ENCODE measurements at places on chromosomes 1 and 21.

GRCh38 chr1:66374561-66375111, 159.3 kb upstream of the SGIP1 start:
- H3K27me3 ChIP-seq: no peaks in the 10 kb centered on the region
- H3K27ac ChIP-seq: no peak overlapping the region
- no peak for DNase-seq
- no peaks in the 10 kb centered on the region for H3K4me1 ChIP-seq
- H3K36me3 ChIP-seq: no peaks in the 10 kb centered on the region

DNA sequence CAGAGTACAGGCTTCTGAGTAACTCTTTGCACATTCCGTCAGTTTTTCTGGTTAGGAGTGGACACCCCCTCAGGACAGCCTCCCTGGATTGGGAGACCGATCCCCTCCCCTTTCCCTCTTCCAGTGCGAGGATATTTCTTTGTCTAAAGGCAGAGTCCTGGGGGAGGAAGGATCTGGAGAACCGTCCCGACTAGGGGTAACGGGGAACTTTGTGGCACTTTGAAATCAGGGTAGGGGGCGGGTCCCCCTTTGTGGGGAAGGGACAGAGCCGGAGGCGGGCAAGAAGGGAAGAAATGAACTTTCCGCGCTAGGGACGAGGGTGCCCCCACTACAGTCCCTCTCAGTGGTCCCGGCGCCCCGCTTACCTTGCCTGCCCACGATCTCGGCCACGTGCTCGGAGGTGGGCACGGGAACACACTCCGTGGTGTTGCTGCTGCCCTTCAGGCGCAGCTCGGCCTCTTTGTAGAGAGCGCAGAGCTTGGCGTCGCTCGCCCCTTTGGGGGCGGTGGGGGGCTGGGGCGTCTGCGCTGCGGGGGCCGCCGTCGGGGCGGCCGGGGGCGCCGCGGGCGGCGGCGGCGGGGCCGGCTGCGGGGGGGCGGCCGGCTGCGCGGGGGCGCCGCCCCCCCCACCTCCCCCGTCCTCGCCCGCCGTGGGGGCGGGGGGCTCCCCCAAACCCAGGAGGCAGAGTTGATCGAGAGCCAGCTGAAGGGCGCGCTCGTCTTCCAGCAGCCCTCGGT, 917 bp downstream of the MEX3A start:
- H3K36me3 ChIP-seq: no peaks in the 10 kb centered on the region
- no peak overlapping the region for H3K27ac ChIP-seq
- H3K4me3 ChIP-seq: peak overlapping the region; percentile 100
- peaks cover 10% of the 10 kb centered on the region for H3K4me1 ChIP-seq

GRCh38 chr1:8364528-8365442, 46.9 kb downstream of the SLC45A1 start:
- H3K4me1 ChIP-seq: no peaks in the 10 kb centered on the region
- H3K36me3 ChIP-seq: no peaks in the 10 kb centered on the region
- no peaks in the 10 kb centered on the region for H3K27me3 ChIP-seq

DNA sequence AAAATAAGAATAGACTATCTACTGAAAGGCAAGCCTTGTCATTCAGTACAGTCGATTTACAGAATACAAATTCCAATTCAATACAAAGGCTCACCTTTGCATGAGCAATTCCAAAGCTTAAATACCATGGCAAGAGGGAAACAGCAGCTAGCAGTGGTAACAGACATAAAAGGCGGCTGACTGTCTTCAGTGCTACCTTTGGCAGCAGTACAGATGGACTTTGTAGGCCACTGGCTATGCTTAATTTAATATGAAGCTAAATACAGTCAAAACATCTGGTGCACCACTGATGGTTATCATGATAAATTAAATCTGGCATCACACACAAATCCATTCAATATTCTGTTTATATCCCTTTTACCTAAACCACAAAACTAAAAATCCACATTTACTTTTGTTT, 62.4 kb downstream of the RERE start:
- no peak for DNase-seq
- no peaks in the 10 kb centered on the region for H3K27me3 ChIP-seq
- no peaks in the 10 kb centered on the region for H3K36me3 ChIP-seq
- no peaks in the 10 kb centered on the region for H3K4me1 ChIP-seq
- no peak overlapping the region for H3K4me3 ChIP-seq

GRCh38 chr1:229156872-229157271, 114.0 kb upstream of the RAB4A start:
- H3K27me3 ChIP-seq: peaks cover 63% of the 10 kb centered on the region
- H3K27ac ChIP-seq: no peak overlapping the region
- DNase-seq: no peak

- no peaks in the 10 kb centered on the region for H3K27me3 ChIP-seq
- no peak overlapping the region for H3K4me3 ChIP-seq
- no peaks in the 10 kb centered on the region for H3K36me3 ChIP-seq
- no peak for DNase-seq
- H3K4me1 ChIP-seq: peaks cover 34% of the 10 kb centered on the region
- no peak overlapping the region for H3K27ac ChIP-seq
Measured at GRCh38 chr1:233718057-233718456, 104.2 kb downstream of the KCNK1 start.

DNA sequence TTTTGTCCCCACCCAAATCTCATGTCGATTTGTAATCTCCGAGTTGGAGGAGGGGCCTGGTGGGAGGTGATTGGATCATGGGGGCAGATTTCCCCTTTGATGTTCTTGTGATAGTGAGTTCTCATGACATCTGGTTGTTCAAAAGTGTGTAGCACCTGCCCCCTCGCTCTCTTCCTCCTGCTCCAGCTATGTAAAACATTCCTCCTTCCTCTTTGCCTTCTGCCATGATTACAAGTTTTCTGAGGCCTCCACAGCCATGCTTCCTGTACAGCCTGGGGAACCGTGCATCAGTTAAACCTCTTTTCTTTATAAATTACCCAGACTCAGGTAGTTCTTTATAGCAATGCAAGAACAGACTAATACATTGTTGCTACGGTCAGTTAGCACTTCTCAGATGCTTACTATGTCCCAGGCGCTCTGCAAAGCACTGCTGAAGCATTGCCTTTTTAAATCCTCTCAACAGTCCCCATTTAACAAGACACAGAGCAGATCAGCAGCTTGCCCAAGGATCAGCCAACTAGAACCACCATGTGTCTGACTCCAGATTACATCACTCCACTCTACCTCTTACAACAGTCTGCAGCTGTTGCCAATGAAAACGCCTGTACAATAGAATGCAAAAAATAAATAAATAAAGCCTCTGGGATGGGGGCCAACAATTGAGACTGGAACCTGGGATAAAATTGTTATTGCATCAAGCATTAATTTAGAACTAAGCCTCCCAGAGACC, 52.4 kb upstream of the USP1 start:
- H3K36me3 ChIP-seq: no peaks in the 10 kb centered on the region
- no peak overlapping the region for H3K27ac ChIP-seq
- H3K4me3 ChIP-seq: no peak overlapping the region
- DNase-seq: no peak
- H3K27me3 ChIP-seq: no peaks in the 10 kb centered on the region
